ENCODE measurements at places on chromosomes 6 and 20.

DNA sequence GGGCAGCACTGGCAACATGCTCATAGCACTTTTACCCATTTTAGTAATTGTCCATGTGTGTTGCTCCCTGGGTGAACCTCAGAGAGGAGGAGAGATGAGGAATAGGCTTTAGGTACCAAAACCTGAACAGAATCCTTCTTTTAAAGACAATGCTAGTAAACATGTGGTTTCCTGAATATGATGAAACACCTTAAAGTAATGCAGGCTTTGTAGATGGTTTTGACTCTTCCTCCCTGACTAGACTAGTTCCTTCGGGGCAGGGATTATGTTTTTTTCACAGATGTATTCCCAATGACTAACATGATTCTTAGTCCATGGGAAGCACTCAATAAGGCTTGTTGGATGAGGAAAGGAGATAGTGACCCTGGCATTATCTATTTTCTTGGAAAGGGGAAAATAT is 367.6 kb upstream of the JAG1 start:
- DNase-seq, result no peak

DNA sequence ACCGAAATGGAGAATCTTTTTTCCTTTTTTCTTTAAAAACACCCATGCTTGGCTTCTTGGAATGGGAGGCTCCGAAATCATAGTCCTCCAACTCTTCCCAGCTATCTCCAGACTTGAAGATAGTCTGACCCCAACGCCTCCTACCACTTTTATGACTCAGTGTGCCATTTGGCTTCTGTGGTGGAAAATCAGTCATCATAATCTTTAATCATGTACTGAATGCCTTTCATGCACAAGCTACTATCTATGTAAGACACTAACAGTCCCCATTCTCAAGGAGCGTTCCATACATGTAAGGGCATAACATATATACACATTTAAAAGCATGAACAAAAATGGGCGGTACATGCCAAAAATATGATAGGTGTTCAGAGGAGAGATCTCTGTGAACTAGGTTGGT is 44.1 kb downstream of the TMEM14B start:
- no peak for DNase-seq

- DNase-seq, result no peak
Observed at GRCh38 chr6:8278562-8278961, 156.8 kb downstream of the SLC35B3 start.

- no peak for DNase-seq
Observed at GRCh38 chr20:35296101-35296554, 3.9 kb upstream of the FAM83C start.

- DNase-seq, result no peak
Observed at GRCh38 chr6:87747646-87748045, 45.6 kb upstream of the AKIRIN2 start.

GRCh38 chr6:110595112-110595511 is 118.7 kb upstream of the SLC22A16 start:
- no peak for DNase-seq

- no peak for DNase-seq
Observed at GRCh38 chr6:113813142-113813541, 44.0 kb upstream of the MARCKS start.

DNA sequence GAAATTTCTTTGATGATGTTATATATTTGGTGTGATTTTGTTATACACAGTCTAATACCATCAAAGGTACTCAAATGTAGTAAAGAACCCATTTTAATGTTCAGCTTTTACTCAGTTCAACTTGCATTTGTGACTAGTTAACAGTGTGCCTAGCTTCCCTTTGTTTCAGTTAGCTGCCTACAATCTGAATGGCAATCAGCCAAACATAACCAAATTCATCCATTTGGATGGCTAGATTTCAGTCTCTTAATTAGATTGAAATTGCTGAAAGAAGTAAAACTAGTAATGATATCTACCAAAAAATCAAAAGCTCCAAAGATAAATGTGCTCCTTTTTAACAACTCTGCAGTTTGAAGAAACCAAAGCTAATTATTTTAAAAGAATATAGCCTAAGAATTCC is 6.9 kb downstream of the EPHA7 start:
- no peak for DNase-seq

DNA sequence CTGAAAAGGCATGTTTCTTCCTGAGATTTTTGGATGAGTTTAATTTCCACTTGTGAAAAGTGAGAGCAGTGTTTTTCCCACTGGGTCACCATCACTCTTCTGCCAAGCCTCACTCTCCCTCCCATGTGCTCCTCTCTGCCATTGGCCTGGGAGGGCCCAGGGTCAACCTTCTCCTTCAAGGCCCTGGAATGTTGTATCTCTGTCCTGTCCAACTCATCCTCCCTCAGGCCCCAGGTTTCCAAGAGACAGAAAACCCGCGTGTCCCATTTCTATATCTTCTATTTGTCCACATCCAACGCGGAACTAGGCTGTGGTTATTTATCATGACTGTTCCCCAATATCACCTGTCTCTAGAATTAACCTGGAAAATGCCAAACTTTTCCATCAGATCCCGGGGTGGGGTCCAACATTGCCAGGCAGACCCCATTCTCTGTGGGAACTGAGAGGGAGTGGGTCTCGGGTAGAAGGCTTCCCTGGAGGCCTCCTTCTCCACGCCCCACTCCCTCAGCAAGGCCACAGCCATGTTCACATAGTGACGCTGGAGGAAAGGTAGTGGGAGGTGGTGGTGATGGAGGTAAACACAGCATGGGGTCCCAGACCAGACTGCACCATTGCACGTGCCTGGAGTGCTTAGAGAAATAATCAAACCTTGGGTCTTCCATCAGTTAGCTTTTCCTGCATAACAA is 173.5 kb downstream of the SCP2D1 start:
- DNase-seq, result no peak

DNA sequence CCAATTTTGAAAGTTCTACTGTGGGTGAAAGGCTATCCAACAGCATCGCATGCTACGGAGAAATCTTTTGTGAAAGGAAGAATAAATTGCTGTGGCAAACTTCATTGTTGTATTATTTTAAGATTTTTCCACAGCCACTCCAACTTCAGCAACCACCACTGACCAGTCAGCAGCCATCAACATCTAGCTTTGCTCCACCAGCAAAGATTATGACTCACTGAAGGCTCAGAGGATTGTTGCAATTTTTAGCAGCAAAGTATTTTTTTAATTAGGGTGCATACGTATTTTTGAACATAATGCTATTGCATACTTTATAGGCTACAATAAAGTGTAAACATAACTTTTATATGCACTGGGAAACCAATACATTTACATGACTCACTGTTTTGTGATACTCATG is 493.5 kb downstream of the TFAP2A start:
- no peak for DNase-seq

- no peak for DNase-seq
Observed at GRCh38 chr20:62732031-62732760, 23.6 kb downstream of the NTSR1 start.

DNA sequence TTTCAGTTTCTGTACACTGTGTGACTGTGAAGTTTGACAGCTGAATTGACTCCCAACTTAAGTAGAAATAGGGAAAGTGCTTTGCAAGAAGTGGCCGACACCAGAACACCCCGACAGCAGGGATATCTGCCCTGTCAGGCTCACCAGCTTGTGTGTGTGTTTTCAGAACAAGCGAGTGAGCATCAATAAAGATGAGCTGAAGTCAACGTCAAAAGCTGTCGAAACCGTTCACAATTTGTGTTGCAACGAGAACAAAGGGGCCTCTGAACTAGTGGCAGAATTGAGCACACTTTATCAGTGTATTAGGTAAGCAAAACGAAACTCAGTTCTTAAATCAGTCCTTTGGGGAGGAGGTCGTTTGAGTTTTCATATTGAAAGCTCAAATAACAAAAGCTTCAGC is 10.7 kb downstream of the NELFCD start:
- DNase-seq, result no peak

GRCh38 chr6:25449774-25450173 is 170.6 kb downstream of the CARMIL1 start:
- DNase-seq, result no peak

DNA sequence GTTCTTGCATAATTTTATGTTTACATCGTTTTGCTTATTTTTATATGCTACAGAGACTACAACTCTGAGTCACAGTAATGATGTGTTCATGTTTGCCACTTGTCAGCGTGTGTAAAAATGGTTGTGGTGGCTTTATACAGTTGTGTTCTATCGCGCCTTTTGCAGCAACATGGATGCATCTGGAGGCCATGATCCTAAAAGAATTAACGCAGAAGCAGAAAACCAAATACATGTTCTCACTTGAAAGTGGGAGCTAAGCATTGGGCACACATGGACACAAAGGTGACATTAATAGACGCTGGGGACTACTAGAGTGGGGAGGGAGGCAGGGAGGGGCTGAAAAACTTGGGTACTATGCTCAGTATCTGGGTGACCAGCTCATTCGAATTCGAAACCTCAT is 996 bp upstream of the SEC23B start:
- DNase-seq, result no peak

GRCh38 chr6:28401172-28401571 is 1.6 kb upstream of the ZSCAN12 start:
- DNase-seq, result no peak

DNA sequence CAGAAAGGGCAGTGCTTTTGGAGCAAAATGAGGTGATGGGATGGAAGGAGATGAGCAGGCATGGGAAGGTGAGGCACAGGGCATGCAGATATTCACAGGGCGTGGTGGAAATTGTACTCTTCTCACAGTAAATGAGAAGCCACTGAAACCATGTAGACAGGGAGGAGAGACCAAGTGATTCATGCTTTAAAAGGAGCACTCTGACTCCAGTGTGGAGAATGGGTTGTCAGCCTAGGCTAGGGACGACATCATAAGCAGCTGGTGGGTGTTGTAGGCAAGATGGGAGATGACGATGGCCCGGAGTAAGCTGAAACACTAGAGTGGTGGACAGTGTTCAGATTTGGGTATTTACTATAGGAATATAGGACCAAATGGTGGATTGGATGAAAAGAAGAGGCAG is 18.4 kb downstream of the PDE7B start:
- no peak for DNase-seq

GRCh38 chr20:44104798-44105517 is 82.0 kb downstream of the JPH2 start:
- no peak for DNase-seq

DNA sequence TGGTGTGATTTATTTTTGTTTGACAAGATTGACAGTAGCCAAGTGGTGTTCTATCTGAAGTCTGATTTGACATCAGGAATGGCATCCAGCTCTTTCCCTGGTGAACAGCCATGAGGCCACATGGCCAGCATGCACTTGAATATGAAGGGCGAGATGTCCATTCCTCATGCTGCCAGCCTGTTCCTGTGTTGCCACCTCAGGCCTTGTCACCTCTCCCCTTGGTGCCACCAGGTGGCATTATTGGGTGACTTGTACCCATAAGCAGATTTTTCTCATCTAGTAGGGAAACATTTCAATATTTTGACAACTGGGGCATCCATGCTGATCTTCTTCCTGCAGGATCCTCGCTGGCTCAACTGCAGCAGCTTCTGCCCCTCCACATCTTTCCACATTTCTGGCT is 199.1 kb downstream of the ERMARD start:
- peak; percentile 19 for DNase-seq

DNA sequence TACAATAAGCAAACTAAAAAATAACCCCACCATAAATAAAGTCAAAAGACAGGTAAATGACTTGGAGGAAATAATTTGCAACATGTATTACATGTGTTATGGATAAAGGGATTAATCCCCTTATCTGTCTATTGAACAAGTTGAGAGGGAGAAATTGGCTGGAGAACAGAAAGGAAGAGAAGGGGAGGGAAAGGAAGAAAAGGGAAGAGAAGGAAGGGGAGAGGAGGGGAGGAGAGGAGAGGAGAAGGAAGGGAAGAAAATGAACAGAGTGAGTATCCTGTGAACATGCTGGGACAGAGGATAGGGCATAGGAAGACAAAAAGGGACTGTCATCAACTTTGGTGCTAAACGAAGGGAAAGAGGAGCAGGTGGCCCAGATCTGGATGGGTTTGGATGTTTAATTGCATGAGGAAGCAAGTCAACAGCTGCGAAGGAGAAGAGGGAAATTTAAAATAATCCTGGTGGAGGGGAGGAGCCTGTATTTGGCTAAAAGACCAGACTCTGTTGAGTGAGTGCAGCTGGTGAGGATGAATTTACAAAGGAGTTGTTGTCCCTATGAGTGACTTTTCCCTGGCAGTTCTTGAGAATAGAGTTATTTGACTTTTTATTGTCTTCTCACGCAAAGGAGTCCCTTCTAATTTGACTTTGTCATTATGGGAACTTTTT is 14.2 kb upstream of the SHLD1 start:
- DNase-seq, result no peak

- no peak for DNase-seq
Observed at GRCh38 chr20:49987015-49987867, 4.5 kb downstream of the SNAI1 start.

- DNase-seq, result no peak
Observed at GRCh38 chr6:3233321-3233720, 5.9 kb upstream of the TUBB2B start.

DNA sequence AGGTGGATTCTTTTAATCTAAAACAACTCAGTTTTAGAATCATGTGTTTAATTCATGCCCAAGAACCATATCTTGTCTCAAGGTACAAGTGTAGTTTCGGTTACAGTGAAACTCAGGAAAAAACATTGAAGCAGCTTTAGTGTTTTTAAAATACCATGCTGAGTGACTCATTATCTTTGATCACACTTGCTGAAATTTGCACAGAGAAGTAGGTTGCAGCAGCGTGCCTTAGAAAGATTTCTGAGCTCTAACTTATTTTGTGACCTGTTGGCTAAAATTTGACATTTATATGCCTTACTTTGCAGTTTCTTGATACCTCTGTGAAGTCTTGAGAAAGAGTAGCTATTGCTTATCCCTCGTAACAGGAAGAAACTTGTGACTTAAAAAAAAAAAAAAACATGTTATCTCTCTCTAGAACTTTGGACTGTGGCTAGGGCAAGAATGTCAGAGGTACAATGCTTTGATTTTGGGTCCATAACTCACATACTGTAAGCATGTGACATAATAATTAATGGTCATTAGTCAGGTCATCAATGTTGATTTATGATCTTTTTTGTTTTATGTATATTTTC is 34.5 kb upstream of the FUCA2 start:
- peak; percentile 59 for DNase-seq

DNA sequence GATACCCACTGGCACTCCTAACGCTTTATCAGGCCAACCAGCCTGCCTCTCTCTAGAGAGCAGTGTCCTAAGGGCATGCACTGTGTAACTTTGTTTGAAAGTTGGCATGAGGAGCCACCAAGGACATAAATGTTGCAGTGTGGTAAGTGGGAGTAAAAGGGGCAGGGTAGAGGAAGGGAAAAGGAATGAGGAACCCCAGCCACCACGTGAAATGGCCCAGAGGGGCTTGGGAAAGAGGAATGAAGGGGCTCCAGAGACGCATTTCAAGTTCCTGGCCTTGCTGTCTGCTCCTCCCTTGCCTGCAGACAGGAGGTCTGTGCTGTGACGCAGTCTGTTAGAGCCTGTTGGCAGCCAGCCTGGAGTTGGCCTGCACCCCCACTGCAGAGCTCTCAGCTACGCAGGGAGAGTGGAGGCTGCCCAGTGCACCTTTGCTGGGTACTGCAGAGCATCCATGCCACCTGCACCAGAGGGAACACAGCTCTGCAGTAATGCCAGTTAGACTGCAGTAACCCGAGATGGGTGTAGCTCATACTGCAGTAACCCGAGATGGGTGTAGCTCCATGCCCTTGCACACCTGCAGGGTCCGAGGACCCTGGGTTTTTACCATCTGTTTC is 86.8 kb upstream of the SNAP25 start:
- DNase-seq, result no peak

All from CD4-positive, alpha-beta T cell treated with Interleukin-6 at 100 ng/mL for 8 hours (primary cell).